ENCODE measurements at places on chromosomes 5 and 9.

- no peak for DNase-seq
Measured at GRCh38 chr5:101653996-101654395, 642.1 kb downstream of the SLCO4C1 start.

- no peak for DNase-seq
Measured at GRCh38 chr9:127485995-127486394, 34.7 kb downstream of the LRSAM1 start.

DNA sequence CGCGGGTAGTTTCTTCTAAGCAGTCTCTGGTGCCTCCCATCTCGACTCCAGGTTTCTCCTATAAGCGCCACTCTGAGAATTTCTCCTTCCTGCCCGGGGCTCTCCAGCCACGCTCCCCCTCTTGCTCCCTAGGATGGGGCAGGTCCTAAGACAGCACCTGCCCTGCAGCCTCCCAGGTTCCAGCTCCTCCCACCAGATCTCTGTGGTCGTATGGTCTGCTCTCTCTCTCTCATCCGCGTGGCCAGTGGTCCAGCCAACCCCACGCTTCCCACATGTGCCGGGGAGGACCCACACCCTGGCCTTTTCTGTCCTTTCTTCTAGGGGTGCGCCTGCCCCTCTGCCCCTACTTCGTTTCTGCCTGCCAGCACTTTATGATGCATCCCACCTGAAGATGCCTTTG is 40.5 kb downstream of the MVB12B start:
- DNase-seq = no peak

GRCh38 chr9:110575945-110576344 is 3.6 kb downstream of the SVEP1 start:
- no peak for DNase-seq

- no peak for DNase-seq
Measured at GRCh38 chr5:168348084-168348414, 56.6 kb downstream of the WWC1 start.
